ENCODE measurements at places on chromosomes 5 and 9. TPM values are rescaled to one million over a fixed set of nuclear protein-coding genes. Genes with fewer than 3 reads are reported as not detected.

The GRXCR2 gene
- not detected for total RNA-seq

The PCDHA2 gene
- not detected for total RNA-seq

The FOXD4L6 gene
- total RNA-seq: not detected

The KIF12 gene
- 0.97 TPM for total RNA-seq

The LCN9 gene
- total RNA-seq: not detected

The PCDHGC4 gene
- total RNA-seq: 0.90 TPM

The EPB41L4A gene
- 17.9 TPM for total RNA-seq

The OLFM1 gene
- 0.95 TPM for total RNA-seq

The ADRA1B gene
- not detected for total RNA-seq

The NR6A1 gene
- total RNA-seq: 1.2 TPM

The IFNA13 gene
- total RNA-seq: not detected

The OBP2B gene
- total RNA-seq: not detected

The WWC1 gene
- 0.91 TPM for total RNA-seq

Measured in endothelial cell of umbilical vein (primary cell).